IMR-90 (cell line): ENCODE measurements at places on chromosomes 4 and X. TPM values are rescaled to one million over a fixed set of nuclear protein-coding genes. Genes with fewer than 3 reads are reported as not detected.

- peaks cover 13% of the 10 kb centered on the region for H3K27me3 ChIP-seq
- peaks cover 4% of the 10 kb centered on the region for H3K4me1 ChIP-seq
- no peak overlapping the region for H3K4me3 ChIP-seq
- no peak for DNase-seq
- no peak overlapping the region for H3K27ac ChIP-seq
- no peaks in the 10 kb centered on the region for H3K36me3 ChIP-seq
Observed at GRCh38 chr4:98773638-98774037, 115.2 kb upstream of the TSPAN5 start.

- no peaks in the 10 kb centered on the region for H3K4me1 ChIP-seq
- no peaks in the 10 kb centered on the region for H3K27me3 ChIP-seq
- no peak for DNase-seq
- H3K36me3 ChIP-seq, result no peaks in the 10 kb centered on the region
Observed at GRCh38 chrX:87578978-87579377, 61.4 kb downstream of the KLHL4 start.

DNA sequence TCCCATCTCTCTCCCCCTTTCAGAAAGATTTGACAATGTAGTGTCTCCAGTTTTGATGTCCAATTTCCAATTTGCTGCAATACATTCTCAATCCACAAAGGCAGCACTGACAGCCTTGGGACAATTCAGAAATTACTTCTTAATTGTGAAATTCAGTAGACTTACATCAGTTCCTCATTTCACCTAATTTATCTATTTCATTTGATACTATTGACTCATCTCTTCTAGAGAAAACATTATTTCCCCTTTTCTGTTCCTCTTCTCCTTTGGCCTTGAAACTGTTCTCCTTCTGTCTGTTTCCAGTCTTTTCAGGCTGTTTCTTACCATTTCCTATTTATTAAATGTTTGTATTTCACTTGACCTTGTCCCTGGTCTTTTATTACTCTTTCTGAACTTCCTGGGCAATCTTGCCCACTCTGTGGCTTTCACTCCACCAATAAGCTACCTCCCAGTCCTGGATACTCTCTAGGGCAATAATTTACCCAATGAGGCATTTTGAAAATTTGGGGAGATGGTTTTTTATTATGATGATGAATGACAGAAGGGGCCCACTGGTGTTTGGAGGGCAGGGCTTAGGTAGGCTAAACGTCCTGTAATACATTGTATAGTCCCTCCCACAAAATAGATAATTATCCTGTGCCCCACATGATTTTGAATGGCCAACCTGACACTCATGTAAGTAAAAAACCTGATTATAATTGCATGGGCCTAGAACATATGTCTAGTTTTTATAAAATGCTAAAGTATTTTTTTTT, 498.0 kb upstream of the BOD1L1 start:
- no peaks in the 10 kb centered on the region for H3K27me3 ChIP-seq
- H3K27ac ChIP-seq, result no peak overlapping the region
- H3K4me1 ChIP-seq, result peaks cover 3% of the 10 kb centered on the region; the same call in 1 of the 2 replicates
- no peak overlapping the region for H3K4me3 ChIP-seq
- no peak for DNase-seq
- no peaks in the 10 kb centered on the region for H3K36me3 ChIP-seq

DNA sequence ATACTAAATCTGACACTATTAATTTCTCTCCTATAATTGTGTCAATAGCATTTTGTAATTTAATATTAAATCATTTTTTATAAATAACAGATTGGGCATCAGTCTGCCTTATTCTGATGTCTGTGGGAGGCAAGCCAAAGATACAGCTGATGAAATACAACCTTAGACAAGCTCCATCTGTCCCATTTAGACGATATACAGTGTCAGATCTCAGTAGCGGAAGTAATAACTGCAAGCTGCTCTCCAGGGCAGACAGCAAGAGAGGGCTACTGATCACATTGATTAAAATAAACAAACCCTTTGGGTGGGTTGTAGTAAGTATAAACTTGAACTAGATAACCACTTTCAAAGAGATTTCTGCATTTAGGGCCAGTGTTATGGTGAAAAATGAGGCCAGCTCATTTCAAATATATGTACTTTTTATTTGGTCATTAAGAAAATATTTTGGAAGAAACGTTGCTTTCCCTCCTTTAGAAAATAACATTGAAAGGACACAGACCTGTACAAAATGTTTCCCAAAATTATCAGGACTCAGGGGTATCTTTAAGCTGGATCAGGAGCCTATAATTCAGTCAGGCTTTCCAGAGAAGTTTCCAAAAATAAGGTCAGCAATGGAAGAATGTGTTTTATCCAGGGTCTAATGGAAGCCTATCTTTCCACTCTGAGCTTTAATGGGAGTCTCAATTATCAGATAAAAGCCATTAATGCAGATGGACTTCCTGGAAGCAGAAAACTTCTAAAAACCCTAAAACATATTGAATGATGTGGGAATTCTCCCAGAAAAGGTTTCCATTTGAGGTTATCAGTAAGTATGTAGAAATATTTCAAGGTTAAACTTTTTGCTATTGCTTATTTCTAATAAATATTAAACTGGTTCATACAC, 1028.8 kb upstream of the IGFBP7 start:
- no peaks in the 10 kb centered on the region for H3K36me3 ChIP-seq
- H3K4me3 ChIP-seq, result no peak overlapping the region
- no peak for DNase-seq
- H3K27me3 ChIP-seq, result no peaks in the 10 kb centered on the region
- no peaks in the 10 kb centered on the region for H3K4me1 ChIP-seq

DNA sequence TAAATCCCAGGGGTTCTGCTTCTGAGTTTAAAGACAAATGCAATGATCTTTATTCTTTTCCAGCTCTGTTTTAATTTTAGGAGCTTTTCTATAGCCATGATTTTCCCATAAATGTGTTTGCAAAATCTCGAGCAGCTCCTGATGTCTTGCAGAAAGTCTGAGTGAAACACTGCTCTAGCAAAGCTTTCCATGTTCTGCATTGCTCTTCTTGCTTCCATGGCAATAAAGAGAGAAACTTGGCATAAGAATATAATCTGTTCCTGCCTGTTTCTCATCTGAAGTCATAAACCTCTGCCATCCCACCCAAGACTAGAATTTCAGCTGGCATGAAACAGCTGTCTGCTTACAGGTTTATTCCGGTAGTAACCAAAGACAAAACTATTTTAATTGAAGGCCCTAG, 254.5 kb downstream of the SPRY1 start:
- no peaks in the 10 kb centered on the region for H3K27me3 ChIP-seq
- no peak overlapping the region for H3K27ac ChIP-seq
- H3K4me1 ChIP-seq, result peaks cover 6% of the 10 kb centered on the region
- DNase-seq, result no peak

SLC6A14 gene
- not detected in 2 replicates for total RNA-seq

CITED1 gene
- under 0.01 and 0.18 TPM in 2 replicates for total RNA-seq
